ENCODE measurements at places on chromosomes 5 and 9.

GRCh38 chr5:139395844-139396640 lies 1.1 kb upstream of the PROB1 start:
- no peak for DNase-seq

DNA sequence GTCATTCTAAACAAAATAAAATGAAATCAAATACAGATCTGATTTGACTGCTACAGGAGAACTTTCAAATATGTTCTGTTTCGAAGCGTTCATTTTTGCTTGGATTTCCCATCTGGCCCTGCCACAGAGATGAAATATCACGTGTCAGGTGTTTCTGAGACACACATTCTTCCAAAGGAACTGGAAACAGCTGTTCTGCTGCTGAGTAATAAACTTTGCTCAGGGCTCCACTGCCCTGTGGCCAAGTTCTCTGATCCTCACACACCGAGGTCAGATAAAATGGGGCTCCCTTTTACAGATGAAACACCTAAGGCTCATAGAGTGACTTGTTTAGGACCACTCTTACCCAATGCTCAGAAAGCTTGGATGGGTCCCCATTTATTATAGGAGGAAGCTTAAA lies 42.5 kb downstream of the FRMPD1 start:
- no peak for DNase-seq

- DNase-seq: no peak
These were observed 31.5 kb downstream of the CSNK1G3 start for GRCh38 chr5:123543438-123543837.

DNA sequence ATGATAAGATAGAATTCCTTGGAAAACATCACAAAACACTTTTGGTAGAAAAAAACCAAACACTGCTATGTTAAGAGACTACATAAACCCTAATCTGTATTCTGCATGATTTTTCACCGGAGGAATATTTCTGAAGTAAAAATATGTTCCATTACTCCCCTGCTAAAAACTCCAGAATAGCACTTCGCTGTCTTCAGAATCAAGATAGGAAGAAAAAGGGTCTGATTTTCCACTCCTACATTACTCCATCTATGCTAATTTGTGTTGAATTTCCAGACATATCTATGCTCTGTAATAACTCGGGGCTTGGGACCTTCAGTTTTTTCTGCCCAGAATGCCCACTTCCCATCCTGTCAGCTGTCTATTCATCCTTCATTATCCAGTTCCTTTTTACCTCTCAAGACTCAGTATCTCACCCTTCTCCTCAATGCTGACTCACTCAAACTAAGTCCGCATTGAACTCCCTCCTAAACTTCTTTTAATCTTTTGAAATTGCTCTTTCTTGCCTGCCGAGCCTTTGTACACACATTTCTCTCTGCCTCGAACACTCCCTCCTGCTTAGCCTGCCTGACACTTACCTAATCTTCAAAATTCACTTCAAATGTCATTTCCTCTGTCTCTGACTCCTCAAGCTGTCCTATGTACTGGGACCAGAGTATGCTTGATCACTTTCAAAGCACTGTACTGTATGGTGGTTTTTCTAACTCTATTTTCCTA lies 171.0 kb downstream of the ARRDC3 start:
- DNase-seq: no peak

DNA sequence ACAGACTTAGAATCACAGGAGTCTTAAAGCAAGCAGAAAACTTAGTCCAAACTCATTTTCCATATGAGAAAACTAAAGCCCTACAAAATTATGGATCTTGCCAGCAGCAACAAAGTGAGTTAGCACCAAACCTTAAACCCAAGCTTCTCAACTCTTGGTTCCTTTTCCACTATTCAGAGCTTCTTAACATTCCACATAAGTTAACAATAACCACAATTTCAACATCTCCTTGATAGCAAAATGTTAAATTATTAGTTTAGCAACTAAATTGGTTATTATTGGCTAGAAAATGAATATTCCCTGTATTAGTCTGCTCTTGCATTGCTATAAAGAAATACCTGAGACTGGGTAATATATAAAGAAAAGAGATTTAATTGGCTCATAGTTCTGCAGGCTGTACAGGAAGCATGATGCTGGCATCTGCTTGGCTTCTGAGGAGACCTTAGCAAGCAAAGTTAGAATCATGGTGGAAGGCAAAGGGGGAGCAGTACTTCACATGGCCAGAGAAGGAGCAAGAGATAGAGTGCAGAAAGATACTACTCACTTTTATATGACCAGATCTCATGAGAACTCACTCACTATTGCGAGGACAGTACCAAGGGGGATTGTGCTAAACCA lies 26.2 kb upstream of the ARSB start:
- no peak for DNase-seq

DNA sequence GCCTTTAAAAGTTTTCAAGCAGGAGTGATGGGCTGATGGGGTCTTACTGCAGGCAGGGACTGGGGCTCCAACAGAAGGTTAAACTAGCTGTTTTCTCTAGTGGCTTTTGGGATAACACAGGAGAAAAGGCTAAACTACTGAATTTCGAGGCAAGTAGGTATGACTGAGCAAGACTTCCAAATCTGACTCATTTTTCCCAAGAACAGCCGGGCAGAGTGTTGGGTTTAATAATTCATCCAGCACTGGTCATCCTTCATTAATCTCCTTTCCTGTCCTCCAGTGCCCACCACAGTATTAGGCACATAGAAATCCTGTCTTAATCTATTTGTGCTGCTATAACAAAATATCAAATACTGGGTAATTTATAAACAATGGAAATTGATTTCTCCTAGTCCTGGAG lies 20.5 kb downstream of the MSX2 start:
- no peak for DNase-seq

DNA sequence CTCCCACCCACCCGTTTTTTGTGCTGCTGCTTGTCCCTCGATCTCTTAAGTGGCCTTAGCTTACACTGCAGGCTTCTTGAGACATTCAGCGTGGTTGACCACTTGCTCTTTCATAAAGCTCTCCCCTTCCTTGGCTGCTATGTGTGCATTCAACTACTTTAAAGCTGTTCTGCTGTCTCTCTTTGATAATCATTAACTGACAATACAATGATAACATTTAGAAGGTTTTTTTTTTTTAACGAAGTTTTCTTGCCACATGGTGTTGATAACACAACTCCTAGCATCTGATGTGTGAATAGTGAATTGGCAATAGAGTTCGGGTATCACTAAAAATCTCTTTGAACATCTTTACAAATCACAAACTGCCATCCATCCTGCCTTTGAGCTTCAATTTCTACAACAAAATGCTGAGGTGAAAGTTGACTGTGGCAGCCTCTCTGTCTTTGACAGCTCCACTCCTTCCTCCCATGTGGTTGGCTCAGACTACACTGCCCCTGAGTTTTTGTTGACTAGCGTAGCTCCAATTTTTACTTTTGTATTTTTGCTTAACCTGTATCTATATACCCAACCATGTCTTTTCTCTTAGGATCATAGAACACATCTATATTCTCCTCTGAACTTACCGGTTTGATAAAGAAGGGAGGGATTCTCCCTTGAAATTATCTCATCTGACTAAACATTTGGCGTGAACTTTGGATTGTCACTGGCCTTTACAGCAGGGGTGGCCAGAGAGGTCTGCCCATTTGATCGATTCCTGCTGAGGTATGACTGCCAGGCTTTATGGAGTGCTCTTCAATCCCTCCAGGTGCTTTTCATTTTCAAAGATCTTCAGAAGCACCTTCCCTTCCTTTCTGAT lies 409.4 kb upstream of the CD180 start:
- no peak for DNase-seq

DNA sequence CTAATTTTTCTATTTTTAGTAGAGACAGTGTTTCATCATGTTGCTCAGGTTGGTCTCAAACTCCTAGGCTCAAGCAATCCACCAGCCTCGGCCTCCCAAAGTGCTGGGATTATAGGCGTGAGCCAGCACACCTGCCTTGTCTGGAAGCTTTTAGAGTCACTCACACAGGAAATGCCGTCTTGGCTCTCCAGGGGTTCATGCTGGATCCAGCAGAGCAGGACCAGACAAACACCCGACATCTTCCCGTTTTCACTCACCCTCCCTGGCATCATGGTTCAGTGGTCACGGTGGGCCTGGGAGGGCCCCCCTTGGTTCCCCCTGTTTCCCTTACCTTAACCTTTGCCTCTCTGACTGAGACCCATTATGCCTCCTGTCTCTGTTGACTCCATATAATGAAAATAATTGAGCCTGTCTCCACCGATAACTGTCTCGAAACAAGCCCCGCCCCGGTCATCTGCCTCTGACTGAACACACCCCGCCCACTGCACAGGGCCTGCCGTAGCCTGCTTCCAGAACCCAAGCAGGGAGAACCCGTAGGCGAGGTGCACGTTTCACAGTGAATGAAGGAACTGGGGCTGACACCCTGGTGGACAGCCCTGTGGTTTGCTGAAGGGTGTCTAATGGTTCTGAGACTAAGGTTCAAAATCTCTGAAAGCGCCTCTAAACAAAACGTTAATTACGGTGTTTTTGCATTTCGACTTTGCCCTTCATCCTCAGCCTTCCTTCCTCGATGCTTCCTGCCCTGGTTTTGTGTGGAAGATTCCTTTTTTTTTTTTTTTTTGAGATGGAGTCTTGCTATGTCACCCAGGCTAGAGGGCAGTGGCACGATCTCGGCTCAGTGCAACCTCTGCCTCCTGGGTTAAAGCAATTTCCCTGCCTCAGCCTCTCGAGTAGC lies 39.7 kb upstream of the SPRY4 start:
- DNase-seq: peak; percentile 83

DNA sequence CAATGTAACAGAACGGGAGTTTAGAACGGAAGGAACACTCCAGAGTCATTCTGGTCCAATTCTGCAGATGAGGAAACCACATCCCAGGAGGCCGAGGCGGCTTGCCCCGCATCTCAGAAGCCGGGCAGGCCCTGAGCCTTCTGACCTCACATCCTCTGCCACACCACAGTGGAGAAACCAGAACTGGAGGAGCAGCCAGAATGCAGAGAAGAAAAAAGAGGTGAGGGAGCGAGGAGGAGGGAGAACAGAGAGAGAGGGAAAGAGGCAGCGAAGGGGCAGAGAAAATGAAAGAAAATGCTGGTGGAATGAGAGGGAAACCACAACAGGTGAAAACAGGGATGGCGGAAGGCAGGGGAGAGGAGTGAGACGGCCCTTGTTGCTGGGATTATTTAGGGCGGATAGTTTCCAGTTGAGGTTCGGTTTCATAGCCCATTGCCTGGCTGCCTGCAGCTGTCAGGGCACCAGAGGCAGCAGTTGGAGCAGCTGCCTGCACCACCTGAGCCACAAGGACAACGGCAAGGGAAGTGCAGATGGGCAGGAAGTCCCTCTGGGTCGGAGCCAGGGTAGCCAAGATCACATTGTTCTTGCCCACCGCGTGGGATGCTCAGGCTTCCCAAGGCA lies at the start of gene HMHB1:
Gene HMHB1 (plus strand): TSS at position 77 of the 621 bp plus-strand sequence.
- DNase-seq: no peak

DNA sequence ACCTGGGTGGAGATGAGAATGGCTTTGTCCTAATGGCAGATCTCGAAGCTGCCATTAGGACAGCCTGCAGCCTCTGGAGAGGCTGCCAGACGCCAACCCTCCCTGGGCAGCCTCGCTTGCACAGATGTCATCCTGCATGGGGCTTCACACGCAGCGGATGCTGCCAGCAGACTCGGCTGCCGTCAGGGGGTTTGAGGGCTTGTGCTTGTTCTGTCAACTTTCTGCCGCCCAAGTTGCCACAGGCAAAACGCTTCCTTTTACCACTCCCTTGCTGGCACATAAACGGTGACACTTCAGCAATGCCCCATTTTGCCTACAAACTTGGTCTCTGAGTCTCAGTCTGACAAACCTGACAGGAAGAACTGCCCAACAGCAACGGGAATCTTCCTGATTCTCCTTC lies 24.7 kb downstream of the DAP start:
- no peak for DNase-seq

DNA sequence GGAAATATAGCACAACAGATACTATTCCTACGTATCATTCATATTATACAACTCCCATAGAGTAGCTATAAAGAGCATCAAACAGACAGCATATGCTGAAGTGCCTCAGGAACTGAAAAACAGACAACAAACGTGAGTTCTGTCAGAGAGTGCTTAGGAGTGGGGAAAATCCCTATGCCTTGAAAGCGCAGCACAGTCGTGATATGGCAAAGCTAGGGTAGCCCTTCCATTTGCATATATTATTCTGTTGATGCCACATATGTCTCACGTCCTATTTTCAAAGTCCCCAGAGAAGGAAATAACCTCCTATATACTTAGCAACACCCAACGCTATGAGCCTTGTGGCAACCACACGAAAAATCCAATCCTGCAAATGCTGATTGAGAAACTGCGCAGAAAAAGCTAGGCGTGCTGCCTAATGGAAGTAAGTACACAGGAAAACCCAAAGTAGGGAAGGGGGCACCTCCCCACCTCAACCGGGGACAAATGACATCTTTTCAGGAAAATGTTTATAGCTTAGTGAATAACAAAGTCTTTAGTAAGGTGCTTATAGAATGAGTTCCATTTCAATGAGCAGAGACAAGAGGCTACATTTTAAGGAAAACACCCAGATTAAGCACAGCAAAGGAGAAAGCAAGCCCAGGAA lies 105.1 kb downstream of the MED10 start:
- no peak for DNase-seq

DNA sequence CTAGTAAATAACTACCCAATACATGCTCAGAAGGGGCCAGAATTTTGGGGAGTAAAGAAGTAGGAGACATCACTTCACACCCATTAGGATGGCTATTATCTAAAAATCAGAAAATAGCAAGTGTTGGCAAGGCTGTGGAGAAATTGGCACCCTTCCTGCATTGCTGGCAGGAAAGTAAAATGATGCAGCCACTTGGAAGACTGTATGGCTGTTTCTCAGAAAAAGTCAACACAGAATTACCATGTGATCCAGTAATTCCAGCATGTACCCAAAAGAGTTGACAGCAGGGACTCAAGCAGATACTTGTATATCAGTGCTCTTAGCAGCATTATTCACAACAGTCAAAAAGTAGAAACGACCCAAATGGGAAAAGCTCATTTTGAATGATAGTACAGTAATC lies 107.6 kb downstream of the APBA1 start:
- no peak for DNase-seq

DNA sequence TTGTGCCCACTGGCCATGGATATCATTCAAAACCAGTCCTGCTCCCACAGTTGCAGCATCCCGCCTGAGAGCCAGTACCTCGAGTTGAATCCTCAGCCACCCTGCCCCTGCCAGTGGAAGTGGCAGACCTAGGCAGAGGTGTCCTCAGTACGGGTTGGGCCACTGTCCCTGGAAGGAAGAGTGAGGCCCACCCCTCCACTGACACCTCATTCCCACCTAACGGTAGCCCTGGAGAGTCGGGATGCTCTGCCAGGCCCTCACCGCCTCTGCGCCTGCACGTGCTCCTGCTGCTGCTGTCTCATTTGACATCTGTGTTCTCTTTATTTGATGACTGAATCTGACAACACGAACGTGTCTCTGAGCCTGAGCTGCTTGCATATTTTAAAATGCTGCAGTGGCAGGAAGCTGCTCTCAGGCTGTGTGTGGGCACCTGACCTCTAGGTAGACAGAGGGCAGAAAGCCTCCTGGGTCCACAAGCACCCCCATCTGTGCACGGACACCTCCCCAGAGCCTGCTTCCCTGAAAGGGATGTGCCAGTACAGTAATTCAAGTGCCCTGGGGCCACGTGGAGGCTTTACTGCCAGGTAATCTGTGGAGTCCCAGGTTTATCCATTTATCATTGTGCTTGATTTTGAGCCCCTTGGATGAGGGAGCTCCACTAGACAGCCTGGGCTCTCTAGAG lies 194.7 kb downstream of the CACNA1B start:
- DNase-seq: no peak

All from breast epithelium (tissue), 4 donors.